ENCODE measurements at places on chromosomes 7 and 10.

- no peak for DNase-seq
Observed at GRCh38 chr7:44096326-44096881, 7.7 kb upstream of the AEBP1 start.

DNA sequence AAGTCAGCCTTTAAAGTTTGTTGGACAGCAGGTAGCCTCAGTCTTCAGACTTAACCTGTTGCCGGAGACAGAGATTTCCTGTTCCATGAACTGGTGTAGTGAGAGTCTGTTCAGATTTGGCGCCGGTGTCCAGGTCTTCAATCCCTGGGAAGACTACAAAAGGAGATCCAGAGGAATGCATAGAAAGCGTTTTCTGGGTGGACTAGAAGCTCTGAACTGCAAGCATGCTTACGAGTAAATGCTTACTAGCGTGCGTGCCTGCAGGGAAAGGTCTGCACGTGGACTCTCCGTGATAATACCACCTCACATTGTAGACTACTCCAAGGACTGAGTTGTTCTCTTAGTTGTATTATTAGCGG, 878 bp downstream of the GLRX3 start:
- DNase-seq: no peak

DNA sequence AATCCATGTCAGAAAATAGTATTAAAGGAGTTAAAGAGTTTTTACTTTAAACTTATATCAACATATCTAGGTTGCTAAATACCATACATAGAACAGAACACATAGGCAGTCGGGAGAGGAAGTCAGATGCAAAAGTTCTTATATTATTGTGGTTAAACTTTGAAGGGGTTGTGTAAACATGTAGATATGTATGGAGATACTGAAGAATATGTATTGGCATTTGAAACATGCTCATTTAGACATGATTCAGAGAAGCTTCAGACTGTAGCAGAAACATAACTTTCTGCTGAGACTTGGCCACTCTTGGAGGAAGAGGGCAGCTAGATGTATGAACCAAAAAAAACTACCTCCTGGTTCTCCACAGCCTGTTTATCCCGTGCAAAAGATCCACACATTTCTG, 103.5 kb upstream of the FERD3L start:
- DNase-seq: no peak

GRCh38 chr10:55929291-55929690, 431.8 kb downstream of the ZWINT start:
- DNase-seq: no peak

DNA sequence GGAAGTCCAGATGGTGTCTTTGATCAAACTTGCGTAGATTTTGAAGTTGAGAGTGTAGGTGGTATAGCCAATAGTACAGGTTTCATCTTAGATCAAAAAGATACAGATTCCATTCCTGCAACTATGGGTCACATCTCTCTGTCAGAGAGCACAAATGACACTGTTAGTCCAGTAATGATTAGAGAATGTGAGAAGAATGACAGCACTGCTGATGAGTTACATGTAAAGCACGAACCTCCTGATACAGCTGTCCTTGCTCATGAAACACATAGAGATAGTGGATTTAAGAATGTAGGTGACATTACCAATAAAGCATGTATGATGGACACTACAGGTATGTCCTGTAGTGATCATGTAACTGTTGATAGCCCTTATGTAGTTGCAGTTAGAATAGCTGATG, 59.1 kb downstream of the LOXL4 start:
- DNase-seq: no peak

GRCh38 chr7:83439026-83439425, 209.9 kb downstream of the SEMA3E start:
- no peak for DNase-seq
